LHCN-M2 (cell line): ENCODE measurements at places on chromosomes 16 and 17.

DNA sequence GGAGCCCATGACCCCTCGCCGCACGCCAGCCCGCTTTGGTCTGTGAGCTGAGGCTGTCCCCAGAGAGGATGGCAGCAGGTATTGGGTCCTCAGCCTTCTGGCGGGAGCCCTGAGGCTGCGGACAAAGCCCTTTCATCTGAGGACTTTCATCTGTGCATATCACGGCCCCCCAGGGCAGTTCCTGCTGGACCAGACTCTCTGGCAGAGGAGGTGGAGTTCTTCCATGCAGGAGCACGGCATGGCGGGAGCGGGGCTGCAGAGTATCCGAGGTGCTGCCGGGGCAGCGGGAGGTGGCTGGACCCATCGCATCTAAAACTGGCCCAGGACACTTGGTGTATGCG is 18.8 kb downstream of the DHX38 start:
- no peak for DNase-seq

DNA sequence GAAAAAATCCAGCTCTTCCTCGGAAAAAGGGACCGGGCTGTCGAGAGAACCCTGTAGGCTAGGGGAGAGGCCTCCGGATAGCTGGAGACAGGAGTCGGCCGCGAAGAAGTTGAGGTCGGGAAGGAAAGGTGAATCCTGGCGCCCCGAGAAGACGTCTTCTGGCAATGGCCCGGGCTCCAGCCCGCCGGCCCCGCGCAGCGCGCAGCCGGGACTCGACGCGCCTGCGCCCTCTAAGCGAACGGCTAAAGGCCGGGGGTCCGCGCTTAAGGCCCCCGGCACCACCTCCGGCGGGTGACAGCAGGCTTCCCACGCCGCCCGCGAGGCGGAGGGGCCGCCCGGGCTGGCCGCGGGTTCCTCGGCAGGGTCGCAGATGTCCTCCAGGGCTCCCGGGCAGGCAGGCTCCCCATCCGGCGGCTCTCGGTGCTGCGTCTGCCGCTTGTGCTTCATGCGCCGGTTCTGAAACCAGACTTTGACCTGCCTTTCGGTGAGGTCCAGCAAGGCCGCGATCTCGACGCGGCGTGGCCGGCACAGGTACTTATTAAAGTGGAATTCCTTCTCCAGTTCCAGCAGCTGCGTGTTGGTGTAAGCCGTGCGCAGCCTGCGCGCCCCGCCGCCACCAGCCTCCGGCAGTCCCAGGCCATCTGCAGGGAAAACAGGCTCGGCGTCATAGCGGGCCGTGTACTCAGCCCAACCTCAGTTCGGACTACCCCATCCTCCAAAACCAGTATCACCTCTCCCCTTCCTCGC is 1.6 kb downstream of the HOXB2 start:
- peak; percentile 83 for DNase-seq

GRCh38 chr17:74089869-74090464 is 113.5 kb upstream of the RPL38 start:
- peak; percentile 1 for DNase-seq

- DNase-seq: no peak
These were observed 27.5 kb upstream of the MTSS2 start for GRCh38 chr16:70713342-70713741.

DNA sequence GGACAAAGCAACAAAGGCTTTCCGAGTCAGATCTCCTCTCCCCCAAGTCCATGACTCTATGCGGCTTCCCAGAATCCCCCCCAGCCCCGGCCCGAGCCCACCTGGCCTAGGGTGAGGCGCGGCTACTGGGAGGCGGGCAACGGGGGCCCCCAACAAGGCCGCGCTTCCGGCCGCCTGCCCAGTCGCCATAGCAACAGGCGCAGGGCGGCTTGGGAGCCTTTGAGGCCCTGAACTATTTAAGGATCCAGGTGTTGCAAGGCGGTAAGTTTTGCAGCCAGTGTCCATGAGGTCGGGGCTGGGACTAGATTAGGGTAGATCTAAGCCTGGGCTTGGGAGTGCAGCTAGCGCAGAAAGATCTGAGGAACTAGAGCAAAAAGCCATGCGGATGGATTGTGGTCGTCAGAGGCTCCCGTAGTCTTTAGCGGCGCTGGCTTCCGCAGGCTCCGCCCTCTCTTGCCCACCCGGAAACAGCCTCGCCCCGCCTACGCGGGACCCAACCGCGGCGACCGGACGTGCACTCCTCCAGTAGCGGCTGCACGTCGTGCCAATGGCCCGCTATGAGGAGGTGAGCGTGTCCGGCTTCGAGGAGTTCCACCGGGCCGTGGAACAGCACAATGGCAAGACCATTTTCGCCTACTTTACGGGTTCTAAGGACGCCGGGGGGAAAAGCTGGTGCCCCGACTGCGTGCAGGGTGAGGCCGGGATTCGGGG is at the start of the genes KIAA0753 and TXNDC17:
KIAA0753 (minus strand) TSS at position 176 of the 711 bp plus-strand sequence. CDS start 5,608 bp downstream, outside the sequence.
TXNDC17 (plus strand) TSS at position 525 of the 711 bp plus-strand sequence; CDS start at position 548, 23 bp downstream.
- DNase-seq: peak; percentile 84
